GM12878 (cell line): ENCODE measurements at places on chromosomes 2 and 18.

- DNase-seq = no peak
These were observed 143.5 kb downstream of the CELF4 start for GRCh38 chr18:37422116-37422515.

GRCh38 chr2:241575624-241576292 is 17.2 kb downstream of the BOK start:
- DNase-seq = no peak

DNA sequence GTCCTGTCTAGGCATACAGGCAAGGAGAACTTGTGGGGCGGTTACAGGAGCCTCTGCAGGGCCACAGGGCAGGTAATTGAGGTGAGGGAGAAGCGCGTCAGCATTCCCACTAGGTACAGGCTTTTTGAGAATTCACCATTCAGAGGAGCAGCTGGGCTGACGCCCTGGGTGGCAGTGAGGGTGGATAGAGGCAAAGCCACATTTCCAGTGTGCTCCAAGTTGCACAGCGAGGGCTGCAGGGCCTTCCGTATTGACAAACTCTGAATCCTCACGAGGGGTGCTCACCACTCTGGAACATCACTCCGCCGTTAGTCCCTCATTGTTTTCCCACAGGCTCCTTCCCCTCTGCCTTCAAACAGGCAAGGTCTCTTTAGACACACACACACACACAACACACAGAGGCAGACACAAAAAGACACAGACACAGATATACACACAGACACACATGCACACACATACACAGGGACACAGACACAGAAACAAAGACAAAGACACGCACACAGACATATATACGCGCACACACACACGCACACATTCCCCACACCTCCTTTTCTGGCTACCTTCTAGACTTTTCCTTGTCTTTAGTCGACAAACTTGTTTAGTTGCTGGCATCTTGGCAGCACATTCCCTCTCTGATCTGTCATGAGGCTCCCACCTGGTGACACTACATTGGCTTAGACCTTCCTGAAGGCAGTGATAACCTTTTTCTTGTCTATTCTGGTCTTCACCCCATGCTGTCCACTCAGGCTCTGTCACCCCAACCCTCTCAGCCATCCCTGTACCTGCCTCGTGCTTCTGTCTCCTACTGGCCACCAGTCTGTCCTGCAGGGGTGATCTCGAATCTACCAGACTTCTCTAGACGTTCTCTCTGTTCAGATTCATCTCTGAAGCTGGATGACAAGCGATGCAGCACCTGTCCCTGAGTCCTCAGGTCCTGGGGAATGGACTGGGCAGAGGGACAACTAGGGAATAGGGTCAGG is 136.8 kb downstream of the ALPK2 start:
- no peak for DNase-seq

- DNase-seq = no peak
These were observed 56.9 kb downstream of the RRM2 start for GRCh38 chr2:10179422-10179821.
